Activated naive CD4-positive, alpha-beta T cell treated with Interleukin-2 at 50 U/mL for 16 hours (primary cell): ENCODE measurements at places on chromosomes 3 and 15.

- DNase-seq = no peak
Observed at GRCh38 chr3:76627236-76627635, 412.7 kb upstream of the ROBO2 start.

DNA sequence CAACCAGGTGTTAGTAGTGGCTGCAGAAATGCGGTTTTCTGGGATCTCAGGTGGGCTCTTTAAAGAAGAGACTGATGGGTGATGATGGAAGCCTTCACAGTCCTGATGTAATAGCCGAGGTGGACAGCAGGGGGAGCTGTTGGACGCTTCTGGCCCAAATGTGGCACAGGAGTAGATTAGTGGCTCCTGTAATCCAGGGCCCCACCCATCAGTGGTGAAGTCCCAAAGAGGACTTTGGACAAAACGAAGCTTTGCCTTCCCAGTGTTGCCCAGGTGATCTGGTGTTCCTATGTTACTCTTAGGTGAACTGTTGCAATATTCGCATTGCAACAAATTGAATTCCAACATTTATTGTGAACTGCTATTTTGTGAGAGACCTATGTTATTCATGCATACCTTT is 31.8 kb upstream of the MYZAP start:
- peak; percentile 76 for DNase-seq

DNA sequence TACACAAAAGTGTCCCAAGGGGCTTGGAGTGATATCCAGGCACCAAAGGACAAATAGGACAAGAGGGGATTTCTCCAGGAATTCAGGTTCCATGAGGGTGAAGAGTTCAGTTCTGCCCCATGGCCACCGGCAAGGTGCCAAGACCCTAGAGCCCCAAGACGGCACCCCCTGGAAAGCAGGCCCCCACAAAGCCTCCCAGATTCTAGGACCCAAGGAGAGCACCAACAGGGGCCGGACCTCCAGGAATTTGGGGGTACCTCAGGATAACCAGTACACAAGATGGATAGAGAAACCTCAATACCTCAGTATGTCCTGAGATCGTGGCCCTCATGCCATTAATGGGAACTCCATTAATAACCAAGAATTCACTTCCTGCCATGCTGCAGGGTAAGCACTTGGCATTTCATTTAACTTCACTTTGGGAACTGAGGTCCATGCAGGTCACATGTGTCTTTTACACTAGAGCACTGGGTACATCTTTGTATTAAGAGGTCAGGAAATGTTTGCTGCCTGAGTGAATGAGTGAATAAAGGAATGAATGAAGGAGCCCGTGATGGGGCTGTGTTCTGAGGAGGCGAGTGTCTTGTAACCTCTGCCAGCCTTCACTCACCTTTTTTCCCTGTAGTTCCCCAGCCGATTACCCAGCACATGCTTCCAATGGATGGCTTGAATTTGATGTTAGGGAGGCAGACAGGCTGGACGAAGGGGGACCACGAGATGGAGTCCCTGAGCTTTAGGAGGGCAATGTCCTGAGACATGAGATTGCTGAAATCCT is 15.5 kb upstream of the PRSS50 start:
- DNase-seq = no peak

DNA sequence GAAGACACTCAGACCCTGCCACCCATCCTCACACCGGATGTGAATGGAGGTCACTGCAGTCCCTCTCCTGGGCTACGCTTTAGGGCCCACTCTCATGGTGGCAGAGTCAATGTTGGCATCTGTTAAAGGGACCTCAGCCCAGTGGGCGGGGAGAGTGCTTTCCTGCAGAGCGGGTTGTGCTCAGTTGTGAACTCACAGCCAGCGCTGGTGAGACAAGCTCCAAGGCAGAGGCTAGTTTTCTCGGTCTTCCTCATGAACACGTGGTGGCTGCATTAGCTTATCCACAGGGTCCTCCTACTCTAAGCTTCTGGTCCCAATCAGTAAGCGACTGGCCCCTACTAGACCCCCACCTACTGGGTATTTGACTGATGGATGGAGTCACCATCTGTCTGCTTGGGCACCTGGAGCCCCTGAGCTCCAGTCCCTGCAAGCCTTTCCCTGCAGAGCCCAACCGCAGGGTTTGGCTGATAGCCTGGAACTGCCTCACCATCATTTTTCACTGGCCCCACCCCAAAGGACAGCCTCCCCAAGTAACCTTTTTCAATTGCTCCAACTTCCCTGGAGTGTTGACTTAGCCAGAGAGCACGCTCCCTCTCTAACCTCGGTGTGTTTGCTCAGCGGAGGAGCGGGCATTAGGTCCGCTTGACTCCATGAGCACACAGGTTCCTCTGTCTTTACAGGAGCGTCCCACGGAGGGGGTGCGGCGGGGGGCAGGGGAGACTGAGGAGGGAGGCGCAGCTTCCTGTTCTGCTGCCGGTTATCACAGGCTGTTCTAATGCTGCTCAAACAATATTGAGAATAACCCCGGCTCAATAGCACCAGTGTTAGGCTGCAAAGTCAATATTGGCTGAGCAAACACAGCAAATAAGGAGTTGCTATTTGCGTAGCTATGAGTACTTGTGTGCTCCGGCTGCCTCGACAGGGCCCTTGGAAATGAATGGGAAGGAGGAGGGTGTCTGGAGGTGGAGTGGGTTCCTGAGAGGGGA is 141.7 kb downstream of the RPLP1 start:
- DNase-seq = no peak

DNA sequence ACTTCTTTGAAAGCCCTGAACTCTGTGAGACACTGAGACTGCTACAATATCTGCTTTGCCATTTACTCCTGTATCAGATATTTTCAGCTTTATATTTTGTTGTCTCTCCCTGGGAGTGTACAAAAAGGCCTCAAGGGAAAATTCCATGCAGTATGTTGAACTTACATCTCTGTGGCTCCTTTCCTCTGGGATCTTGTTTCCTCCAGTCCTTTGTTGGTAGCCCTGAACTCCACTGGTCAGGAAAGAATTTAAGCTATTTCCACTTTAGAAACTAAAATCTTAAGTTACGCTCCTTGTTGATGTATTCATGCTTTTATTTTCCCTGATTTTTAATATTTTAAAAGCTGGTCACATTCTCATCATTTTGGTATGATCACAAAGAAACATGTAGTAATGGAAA is 277.9 kb downstream of the FHIT start:
- DNase-seq = no peak

DNA sequence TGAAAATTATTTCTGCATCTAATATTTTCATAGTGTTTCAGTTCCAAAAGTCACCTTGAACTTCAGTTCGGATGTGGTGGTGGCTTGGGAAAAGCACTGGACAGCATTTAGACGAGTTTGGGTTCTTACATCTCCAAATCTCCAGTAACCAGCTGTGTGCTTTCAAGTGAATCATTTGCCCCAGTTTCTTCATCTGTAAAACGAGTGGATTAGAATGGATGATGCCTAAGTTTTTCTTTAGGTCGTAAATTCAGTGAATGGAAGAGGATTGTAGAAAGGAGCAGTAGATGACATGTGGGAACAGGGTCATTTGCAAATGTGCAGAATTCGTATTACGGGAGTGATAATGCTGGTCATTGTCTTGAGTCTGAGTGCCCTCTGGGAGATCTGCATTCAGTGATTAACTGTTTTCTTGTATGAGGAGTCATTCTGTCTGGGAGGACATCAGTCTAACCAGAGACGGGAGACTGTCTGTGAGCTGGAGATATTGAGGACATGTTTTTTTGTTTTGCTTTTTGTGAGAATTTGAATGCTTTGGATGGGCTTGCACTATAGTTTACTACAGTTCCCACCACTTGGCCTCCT is 641.6 kb upstream of the TBL1XR1 start:
- no peak for DNase-seq

- no peak for DNase-seq
Observed at GRCh38 chr3:118977118-118977517, 57.5 kb downstream of the IGSF11 start.

GRCh38 chr3:177689077-177689476 is 491.8 kb upstream of the TBL1XR1 start:
- DNase-seq = no peak

DNA sequence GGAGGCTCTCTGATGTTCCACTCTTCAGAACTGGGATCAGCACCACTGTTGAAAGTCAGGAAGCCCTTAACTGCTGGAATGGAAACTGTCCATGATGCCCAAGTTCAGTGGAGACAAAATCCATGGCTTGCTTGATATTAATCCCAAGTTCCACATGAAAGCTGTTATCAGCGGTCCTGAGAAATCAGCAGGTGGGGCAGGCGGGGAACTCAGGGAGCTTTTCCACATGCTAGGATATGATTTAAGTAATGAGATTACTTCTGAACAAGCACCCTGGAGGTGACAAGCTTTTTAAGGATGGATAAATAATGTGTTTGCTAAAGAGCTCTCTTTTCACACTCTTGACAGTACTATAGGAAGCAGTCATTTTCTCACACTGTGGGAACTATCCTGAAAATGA is 82.9 kb downstream of the CYP19A1 start:
- no peak for DNase-seq

GRCh38 chr3:181327349-181327748 is 337.8 kb upstream of the DNAJC19 start:
- DNase-seq = no peak

DNA sequence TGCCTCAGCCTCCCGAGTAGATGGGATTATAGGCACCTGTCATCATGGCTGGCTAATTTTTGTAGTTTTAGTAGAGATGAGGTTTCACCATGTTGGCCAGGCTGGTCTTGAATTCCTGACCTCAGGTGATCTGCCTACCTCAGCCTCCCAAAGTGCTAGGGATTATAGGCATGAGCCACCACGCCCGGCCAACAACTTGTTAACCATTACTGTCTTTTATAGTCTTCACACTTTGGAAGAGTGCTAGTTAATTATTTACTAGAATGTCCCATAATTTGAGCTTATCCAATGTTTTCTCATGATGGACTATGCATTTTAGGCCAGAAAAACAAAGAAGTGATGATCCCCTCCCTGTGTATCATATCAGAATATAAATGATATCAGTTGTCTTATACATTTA is 288.6 kb upstream of the CBLB start:
- DNase-seq = no peak

- no peak for DNase-seq
Observed at GRCh38 chr3:176351408-176351807, 845.9 kb downstream of the TBL1XR1 start.

DNA sequence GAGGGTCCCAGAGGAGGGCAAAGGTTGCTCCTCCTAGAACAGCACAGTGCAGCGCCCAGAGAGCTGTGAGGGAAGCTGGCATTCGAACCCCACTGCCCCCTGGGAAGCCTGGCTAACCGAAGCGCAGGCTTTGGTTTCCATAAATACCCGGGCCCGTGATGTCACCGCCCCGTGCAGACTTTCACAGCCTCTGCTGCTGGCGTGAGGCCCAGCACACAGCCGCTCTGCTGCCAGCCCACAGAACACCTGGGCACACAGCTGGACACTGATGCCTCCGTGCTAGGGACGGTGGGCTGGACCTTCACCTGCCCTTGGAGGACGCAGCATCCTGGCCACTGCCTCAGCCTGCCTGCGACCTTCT is 1.0 kb downstream of the IQSEC1 start:
- DNase-seq = no peak

DNA sequence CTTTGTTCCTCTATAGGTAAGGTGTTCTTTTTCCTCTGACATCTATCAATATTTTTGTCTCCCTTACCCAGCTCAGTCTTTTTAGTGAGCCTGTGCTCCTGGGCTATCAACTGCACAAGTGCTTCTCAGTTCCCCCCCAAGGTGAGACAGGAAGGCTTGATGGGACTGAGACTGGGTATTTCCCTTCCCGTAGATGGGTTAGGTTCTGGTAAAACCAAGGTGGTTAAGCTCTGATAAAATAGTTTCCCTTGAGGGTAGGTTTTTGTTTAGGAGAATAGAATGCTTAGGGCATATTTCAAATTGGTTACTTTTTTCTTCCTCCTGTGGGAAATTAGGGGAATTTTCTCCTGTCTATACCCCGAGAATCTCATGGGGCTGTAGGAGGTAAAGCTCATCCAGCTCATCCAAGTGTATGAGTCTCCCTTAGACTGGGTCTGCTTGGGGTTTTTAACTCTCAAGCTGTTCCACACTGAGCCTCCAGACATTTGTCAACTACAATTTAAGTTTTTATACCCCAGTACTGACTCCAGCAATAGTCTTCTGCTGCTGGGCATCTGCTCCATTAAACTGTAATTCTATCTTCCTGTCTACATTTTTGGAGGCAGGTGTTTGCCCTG is 44.9 kb downstream of the OXSR1 start:
- no peak for DNase-seq

GRCh38 chr3:47374587-47374986 is 6.2 kb upstream of the PTPN23 start:
- DNase-seq = no peak

GRCh38 chr15:32119694-32120330 is 89.5 kb downstream of the CHRNA7 start:
- DNase-seq = no peak

GRCh38 chr3:73623346-73623745 is 1.4 kb downstream of the PDZRN3 start:
- no peak for DNase-seq

DNA sequence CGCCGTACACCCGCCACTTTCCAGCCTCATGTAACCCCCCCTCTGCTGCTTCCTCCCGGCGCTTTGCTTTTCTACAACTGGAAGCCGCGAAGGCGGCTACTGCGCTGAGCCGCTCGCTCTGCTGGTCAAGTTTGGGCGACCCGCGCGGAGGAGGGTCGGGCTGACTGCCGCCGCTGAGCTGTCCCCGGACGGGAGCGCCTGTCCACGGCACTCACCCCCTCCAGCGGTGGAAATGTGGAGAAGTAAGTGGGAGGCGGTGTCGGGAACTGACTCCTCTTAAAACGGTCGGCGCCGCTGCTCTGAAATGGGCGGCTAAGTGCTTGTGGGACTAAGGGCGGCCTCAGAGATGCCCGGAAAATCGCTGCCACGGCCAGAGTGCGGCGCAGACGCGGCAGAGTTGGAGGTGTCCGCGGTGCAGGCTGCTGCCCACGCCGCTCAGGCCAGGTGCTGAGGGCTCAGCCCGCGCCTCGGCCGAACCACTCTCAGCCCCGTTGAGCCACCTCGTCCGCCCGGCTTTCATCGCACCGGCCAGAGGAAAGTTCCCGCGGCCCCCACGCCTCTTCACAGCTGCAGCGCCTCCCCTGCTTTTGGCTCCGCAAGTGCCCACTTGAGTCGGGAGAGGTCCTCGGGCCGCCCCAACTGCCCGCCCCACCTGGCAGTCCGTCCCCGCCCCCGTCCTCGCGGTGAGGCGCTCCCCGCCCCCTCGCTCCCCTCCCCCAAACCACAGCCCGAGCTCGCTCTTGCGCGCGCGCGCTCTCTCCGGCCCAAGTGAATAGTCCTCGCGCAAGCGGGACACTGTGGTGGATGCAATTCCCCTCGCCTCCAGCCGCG is at the start of gene EPHA6:
Gene EPHA6, plus strand, starts transcription at position 775 of the 831 bp plus-strand sequence.
- no peak for DNase-seq

DNA sequence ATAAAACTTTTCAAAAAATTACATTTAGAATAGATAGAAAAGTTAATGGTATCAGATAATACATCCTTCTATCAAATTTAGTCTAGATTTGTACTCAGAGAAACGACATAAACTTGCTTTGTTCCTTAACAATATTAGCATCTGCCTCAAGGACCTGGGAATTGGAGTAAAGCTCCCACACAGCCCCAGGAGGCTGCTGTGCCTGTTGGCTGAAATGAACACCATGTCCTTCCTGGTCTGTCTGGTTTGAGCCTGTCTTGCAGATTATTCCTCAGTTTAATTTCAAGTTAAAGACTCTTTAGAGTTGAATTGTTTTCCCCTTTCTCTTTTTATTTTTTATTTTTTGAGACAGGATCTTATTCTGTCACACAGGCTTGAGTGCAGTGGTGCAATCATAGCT is 19.4 kb downstream of the GNB5 start:
- DNase-seq = no peak
